ENCODE measurements at places on chromosomes 1 and 21.
A peak's percentile ranks its signal among the peaks of the same experiment; 100 is the strongest.

- no peak for DNase-seq
Observed at GRCh38 chr1:87512431-87512830, 183.8 kb downstream of the LMO4 start.

GRCh38 chr21:18142655-18143054, 102.0 kb upstream of the CHODL start:
- DNase-seq, result no peak

- no peak for DNase-seq
Observed at GRCh38 chr1:199160521-199161318, 521.9 kb downstream of the PTPRC start.

DNA sequence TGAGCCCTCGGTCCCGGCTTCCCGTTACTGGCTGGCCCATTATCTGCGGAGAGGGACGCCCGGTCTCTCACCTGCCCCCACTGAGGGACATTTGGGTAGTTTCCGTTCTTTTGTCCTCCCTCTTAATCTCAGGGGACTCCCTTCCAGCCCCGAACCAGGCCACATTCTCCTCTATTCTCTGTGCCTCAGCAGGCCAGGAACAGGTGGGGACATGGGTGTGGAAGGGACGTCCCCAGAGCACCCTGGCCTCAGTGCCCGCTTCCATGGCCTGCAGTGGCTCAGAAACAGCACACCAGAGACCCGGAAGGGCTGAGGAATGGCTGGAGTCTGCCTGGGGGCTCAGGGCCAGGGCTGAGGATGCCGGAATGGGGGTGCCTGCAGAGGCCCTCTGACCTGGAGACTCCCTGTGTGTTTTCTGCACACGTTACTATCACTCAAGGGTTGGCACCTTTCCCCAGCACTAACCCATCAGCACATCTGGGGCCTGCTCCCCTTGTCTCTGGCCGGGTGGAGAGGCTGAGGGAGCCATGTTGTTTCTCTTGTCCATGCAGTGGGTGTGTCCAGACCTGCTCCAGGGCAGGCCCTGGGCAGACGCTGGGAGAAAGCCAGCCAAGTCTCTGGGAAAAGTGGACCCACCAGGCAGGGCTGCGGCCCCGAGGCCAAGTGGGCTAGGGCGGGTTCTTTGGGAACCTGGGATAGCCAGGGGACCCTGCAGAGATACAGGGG, 10.0 kb upstream of the DNMT3L start:
- DNase-seq, result no peak

GRCh38 chr1:180617774-180618395, 13.9 kb upstream of the XPR1 start:
- DNase-seq, result no peak

GRCh38 chr21:46605767-46606426, 1.0 kb upstream of the S100B start:
- no peak for DNase-seq

DNA sequence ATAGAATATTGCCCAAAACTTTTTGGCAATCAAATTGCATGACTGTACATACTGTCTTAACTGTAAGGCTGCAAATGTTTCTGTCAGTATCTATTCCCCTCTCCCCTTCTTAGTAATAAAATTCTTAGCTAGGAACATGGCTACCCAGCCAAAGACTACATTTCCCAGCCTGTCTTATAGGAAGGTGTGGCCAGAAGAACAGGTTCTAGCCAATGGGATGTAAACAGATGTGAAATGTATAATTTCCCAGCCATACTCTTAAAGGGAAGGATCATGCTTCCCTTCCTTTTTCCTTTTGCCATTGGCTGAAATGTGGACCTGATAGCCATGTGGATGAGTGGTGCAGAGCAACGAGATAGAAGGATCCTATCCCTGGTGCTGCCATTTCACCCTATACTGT, 7.0 kb upstream of the HIVEP3 start:
- DNase-seq, result no peak

GRCh38 chr1:59498640-59499039, 201.7 kb downstream of the FGGY start:
- no peak for DNase-seq

GRCh38 chr21:32131164-32131563, 147.7 kb downstream of the MIS18A start:
- no peak for DNase-seq

GRCh38 chr1:119489201-119489600, 17.8 kb upstream of the HSD3B1 start:
- no peak for DNase-seq

GRCh38 chr1:26684763-26685508, 10.9 kb upstream of the ARID1A start:
- no peak for DNase-seq

GRCh38 chr1:246569248-246570238, 3.3 kb downstream of the CNST start:
- no peak for DNase-seq

DNA sequence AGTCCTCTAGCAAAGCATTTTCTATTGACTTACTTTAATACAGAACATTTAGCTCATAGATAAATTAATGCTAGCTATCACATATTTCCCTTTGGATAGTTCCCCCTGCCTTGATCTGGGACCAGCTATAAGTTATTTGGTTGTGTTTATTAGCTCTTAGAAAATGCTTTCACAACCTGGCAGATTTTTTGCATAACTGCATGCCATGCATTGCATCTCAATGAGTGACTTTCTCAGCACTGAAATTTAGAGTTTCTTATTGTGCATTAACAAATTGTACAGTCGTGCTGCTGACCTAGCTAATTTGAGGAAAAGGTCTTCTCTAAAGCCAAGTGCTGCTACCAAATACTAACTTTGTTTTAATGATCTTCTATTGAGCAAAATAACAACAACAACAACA, 164.8 kb downstream of the PLPPR5 start:
- no peak for DNase-seq

DNA sequence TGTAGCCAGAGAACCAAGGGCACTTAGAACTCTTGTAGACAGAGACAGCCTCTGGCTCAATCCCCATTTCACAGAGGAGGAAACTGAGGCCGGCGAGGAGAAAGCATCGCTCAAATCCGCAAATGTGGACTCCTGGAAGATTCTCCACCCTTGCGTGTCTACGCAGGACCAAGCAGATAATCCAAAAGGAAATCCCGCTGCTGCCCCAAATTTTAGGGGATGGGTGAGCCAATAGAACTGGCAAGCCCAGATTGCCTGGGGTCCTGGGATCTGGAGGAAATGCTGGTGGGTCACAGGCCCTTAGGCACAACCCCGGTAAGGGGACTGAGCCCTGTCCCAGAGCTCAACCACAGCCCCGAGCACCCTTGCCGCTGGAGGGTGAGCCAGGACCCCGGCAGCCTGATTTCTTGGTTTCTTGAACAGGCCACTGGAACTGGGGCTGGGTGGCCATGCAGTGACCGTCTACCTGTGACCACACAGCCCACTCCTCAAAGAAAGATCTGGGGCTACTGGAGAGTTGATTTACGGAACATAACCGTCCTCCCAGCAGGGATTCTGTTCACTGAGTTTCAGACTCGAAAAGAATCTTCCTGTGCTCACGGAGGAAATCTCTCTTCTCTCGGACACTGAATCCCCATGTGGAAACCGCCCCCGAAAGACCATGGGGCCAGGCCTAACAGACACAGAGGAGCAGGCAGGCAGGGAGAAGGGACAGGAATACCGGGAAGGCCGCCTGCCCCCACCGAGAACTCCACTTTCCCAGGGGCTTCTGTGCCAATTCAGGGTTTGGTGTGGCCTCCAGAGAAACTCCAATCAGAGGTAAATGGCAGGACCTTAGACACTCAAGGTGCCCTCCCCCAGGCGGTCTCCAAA, 238.4 kb downstream of the NPHP4 start:
- DNase-seq, result no peak

- DNase-seq, result no peak
Observed at GRCh38 chr1:203051841-203052324, 25.6 kb downstream of the PPFIA4 start.

DNA sequence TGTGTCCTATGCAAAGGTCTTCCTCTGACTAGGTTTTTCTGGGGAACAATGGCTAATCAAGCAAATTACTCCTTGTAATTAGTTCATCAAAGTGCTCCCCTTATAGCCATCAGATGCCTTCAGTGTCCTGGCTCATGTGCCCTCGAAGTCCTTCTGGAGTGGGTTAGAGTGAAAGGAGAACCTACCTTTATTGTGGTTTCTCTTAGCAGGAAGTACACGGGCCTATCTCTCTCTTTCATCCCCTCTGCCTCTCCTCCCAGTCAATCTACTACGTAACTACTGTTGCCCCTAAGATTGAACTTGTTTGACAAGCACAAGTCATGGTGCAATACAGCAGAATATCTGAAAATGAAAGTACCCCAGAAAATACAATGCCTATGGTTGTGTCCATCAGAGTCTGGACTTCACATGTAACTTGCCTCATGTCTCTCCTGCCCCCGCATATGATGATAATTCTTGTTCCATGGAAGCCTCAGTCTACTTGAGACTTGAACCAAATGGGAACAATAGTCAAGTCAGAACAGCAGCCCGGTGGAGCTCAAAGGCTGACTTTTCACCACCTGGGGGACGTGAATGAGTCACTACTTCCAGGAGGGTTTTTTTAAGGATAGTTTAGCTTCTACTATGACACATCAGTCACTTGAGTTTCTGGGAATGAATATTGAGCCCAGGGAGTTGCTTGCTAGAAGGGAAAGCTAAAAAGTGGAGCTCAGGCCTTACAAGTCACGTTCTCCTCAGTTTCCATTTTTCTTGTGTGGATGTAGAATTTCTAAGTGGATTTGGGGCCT, 243.6 kb downstream of the TNR start:
- DNase-seq, result no peak

DNA sequence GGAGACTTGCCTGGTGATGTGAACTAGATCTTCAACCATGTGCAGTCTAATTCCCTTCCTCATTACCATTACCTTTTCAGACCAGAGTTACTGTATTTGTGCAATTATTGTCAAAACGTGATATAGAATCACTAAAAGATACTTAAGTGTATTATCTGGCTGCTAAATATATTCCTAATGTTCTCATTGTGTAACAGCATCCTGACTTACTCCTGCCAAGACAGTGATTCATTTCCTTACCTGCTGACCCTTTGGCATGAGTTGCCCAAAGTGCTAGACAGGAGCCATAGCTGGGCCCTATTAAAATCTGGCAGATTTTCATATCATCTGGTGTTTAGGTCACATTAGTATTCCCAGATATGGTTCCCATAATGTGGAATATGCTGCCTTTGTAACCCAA, 598.3 kb upstream of the CAMK1G start:
- no peak for DNase-seq

DNA sequence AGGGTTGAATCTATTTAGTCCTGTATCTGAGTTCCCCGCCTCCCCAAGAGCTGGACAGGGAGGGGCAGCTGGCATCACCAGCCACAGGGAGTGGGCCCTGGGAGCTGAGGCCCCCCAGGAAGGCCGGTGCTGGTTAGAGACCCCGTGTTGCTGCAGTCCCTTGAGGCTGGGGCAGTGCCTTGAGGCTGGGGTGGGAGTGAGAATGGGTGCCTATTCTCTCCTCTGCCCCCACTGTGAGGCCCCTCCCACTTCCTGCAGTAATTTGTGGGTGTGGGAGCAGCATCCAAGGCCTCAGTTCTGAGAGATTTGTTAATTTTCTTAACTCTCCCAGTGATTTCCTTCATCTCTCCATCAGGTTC, 2.5 kb upstream of the TRAPPC3 start:
- DNase-seq, result no peak

- DNase-seq, result no peak
Observed at GRCh38 chr1:180528868-180529470, 26.6 kb upstream of the ACBD6 start.

DNA sequence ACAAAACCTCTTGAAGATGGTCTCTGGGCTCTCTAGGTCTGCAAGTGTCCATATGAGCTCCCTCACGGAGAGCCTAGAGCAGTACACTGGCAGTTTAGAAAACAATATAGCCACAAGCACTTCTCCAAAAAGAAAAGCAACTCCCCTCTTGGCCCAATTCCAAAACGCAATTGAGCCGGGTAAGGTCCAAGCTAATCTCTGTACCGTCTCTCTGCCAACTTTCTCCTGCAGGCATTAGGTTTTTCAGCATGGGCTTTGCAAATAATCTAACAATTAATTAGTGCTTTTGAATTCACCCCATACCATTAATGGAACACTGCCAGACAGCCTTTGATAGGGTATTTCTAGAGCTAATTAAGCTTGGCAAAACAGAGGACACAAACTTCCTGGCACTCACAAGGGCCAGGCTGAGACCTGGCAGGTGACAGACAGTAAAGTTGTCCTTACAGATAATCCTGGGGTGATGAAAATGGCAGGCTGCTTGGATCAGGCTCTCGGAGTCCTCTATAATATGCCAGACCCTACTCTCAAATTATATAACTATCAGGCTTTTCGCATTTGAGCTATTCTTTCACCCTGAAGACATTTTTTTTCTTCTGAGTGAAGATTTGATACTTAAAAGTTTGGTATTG, 39.8 kb downstream of the TGFBR3 start:
- no peak for DNase-seq

GRCh38 chr1:111227434-111227833, at the start of gene CHI3L2:
Gene CHI3L2 (plus strand): TSS chr1:111227713. CDS start chr1:111227730, 17 bp downstream.
- DNase-seq, result no peak

GRCh38 chr1:59761443-59761842, 53.3 kb upstream of the HOOK1 start:
- DNase-seq, result no peak

- DNase-seq, result peak; percentile 14
Observed at GRCh38 chr1:219416598-219417238, 196.2 kb downstream of the ZC3H11B start.

- DNase-seq, result no peak
Observed at GRCh38 chr1:190049314-190049713, 428.4 kb downstream of the BRINP3 start.

DNA sequence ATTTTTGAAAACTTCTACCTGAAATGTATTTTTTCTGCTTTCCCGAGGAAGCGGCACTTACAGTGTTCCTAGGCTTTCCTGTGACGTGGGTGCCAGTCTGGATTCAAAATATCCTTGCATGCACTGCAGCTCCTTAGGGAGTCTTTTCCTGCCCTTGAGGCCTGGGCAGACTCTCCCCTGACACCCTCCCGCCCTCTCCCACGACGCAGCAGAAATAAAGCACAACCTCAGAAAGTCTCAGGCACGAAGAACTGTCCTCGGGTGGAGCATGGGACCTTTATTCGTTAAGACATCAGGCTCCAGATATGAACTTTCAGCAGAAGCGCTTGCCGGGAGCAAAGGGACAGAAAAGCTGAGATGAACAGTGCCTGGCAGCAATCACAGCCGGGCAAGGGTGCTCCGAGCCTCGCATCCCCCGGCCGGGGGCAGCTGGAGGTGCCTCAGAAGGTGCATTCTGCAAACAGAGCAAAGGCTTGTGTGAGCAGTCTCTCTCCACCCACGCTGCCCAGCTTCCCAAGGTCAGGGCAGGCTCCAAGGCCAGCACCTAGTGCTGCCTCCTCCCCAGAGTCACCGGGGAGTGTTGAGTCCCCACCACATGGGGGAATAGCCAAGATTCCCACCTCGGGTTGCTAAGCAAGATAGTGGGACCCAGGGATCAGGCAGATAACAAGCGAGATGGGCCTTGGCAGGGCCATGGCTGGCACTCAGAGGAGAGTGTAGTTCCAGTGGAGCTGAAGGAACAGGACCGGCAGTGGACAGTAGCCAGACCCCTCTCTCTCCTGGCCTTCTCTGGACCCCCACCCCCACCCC, 3.2 kb downstream of the TFF3 start:
- no peak for DNase-seq

GRCh38 chr1:229619614-229620013, 6.3 kb downstream of the TAF5L start:
- DNase-seq, result no peak
